Stimulated activated CD4-positive, alpha-beta T cell treated with anti-CD3 and anti-CD28 coated beads, Interleukin-4, amount 100 ng/mL, for 1 hour (primary cell): ENCODE measurements at places on chromosomes 3 and 15.

- DNase-seq: no peak
These were observed 1075.3 kb upstream of the ALCAM start for GRCh38 chr3:104291437-104291851.

DNA sequence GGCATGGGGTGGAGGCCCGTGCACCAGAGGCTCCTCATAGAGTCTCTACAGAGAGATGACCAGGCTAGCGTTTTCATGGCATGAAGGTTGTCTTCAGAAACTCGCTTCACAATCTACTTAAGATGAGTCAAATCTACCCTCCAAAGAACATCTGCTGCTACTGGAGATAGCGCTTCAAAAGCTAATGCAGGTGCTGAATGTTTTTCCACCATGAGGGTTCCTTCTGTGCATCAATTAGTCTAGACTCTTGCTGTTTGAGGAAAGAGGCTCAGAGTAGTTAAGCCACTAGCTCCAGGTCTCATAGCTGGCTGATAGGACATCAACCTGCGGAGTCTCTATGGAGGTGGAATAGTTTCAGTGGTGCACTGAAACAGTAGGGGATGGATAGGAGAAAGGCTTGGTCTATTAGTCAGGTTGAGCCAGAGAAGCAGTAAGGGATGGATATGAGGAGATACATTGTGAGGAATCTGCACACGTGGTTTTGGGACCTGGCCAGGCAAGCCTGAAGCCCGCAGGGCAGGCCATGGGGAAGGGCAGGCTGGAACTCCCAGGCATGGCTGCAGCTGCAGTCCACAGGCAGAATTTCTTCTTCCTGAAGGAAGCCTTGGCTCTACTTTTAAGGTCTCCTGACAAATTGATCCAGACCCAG, 117.5 kb downstream of the APBA2 start:
- no peak for DNase-seq

DNA sequence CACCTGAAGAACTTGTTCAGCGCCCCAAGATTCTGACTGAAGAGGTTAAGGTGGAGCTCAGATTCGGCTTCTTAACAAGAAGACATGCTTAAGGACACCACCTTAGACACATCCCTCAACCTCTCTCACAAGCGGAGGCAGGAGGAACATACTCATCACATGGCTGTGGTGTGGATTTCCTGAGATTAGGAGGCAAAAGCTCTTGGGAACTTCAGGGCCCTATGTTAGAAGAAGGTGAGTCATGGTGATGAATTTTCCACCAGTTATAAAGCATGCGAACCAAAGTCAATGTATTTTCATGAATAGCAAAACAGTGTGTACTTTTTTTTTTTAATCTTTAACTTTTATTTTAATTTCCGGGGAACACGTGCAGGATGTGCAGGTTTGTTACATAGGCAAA, 212.2 kb upstream of the SUCLG2 start:
- DNase-seq: no peak

DNA sequence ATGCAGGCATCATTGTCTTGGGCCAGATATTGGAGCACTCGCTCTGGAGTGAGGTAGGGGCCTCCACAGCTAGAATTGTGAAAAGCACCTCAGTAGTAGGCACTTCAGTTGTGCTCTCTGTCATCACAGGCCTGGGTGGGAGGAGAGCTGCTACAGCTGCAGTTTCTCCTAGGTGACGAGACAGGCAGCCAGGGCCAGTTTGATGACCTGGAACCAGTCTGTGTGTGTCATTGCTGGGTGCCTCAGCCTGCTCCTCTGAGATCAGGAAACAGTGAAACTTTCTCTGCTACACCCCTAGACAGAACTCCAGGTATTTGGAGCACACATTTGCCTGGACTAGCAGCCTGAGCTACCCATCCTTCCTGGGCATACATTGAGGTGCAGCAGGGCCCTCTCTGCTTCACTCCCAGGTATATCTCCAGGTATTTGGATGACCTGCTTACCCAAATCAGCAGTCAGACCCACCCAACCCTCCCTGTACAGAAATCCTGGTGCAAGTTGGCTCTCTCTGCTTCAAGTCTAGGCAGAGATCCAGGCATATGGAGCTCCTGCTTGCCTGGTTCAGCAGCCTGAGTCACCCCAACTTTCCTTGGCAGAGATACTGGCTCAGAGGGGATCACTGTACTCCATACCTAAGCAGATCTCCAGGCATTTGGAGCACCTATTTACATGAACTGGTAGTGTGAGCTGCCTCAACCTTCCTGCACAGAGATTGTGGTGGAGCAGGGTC, 54.3 kb upstream of the SGO1 start:
- DNase-seq: no peak

GRCh38 chr3:13498354-13499060, 18.4 kb downstream of the HDAC11 start:
- no peak for DNase-seq

GRCh38 chr3:70277304-70277703, 35.1 kb downstream of the MDFIC2 start:
- no peak for DNase-seq

GRCh38 chr3:159260049-159260662, 458.3 kb downstream of the MFSD1 start:
- DNase-seq: no peak

DNA sequence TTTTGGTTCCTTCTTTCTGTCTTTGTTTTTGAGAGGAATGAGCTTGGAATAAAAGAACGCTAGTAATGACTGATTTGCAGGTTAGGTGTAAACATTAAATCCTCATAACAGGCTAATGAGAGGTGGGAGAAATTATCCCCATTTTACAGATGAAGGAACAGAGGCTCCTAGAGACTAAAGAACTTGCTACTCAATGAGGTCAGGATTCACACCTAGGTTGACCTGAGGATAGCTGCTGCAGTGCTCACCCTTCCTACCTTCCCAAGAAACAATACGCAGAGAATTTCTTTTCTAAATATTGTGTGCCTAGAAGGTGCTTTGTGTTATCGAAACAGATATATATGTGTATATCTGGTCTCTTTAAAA, 106.3 kb downstream of the IGF1R start:
- no peak for DNase-seq

- DNase-seq: no peak
These were observed 831 bp downstream of the IFT57 start for GRCh38 chr3:108221393-108221792.

GRCh38 chr3:14761121-14761672, 57.6 kb upstream of the FGD5 start:
- DNase-seq: no peak

GRCh38 chr3:62833538-62833937, 41.7 kb downstream of the CADPS start:
- DNase-seq: no peak

GRCh38 chr15:56045068-56045748, 51.8 kb upstream of the NEDD4 start:
- DNase-seq: no peak

GRCh38 chr3:135736740-135737139, 228.8 kb upstream of the PPP2R3A start:
- DNase-seq: no peak

- DNase-seq: no peak
These were observed 61.5 kb upstream of the CORO2B start for GRCh38 chr15:68517285-68517761.

DNA sequence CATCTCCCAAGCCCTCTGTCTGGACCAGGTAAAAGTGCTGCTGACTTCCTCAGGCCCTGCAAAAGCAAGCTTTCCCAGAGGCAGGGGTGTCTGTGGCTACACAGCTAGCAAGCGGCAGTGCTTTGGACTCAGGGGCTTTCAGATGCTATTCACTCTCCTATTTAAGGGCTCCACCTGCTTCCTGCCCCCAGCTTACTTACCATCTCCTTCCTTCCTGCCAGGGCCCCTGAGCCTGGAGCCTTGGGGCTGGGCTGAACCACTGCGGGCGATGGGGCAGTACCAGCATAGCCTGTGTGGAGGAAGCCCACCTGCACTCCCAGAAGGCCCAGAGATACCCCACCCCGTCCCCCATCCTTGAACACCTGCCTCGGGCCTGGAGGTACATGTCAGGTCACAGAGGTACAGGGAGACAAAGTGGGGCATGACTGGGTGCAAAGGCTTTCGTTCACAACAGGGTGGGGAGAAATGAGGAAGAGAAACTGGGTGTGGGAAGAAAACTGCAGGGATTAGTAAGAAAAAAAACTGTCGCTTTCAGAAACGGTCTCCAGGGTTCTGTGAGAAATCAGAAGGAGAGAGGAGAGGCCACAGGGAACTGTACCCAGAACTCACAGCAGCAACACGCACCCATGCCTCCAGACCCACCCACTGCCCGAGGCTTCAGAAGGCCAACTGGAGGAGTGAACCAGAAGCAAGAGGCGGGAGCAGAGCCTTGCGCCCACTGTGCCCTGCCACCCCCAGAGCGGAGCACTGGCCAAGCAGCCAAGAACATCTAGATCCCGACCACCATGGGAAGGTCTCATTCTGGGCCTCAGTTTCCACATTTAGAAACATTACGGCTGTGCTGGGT, 49.5 kb downstream of the CCDC12 start:
- no peak for DNase-seq

- DNase-seq: no peak
These were observed 48.0 kb downstream of the ZNF445 start for GRCh38 chr3:44429459-44429858.

- DNase-seq: no peak
These were observed 10.2 kb upstream of the TRIM69 start for GRCh38 chr15:44726136-44726535.

DNA sequence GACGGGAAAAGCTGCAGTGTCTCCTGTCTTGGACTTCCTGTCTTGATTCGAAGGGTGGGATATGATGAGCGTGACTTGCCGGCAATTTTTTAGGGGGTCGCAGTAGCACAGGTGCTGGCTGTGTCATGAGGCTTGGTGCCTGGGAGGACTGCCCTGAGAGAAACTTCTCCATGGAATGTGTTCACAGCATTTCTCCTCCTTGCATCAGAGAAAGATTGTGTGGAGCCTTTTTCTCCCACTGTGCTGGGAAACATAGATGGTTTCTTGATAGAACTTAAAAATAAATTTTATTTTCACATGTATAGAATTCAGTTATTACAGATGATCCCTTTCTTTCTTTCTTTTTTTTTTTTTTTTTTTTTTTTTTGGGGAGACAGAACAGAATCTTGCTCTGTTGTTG, 121.4 kb downstream of the KLHL25 start:
- DNase-seq: no peak

DNA sequence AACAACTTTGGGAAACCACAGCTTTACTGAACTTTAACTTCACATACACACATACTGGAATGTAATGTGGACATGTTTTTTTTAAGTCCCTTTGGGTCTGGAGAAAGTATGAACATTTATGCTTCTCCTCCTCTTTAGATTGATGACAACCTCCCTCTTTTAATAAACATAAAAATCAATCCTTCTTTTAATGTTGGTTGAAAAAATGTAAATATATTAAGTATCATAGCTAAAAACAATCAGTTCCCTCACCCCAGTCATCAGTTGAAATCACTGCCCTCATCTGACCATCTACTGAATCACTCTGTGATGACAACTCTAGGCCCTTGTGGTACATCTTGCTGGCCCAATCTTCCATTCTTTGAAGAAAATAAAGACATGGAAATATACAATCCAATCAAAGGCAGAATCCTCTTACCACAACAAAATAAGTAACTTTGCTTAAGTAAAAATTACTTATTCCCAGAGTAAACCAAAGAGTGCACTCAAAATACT, 6.4 kb downstream of the AAGAB start:
- no peak for DNase-seq

DNA sequence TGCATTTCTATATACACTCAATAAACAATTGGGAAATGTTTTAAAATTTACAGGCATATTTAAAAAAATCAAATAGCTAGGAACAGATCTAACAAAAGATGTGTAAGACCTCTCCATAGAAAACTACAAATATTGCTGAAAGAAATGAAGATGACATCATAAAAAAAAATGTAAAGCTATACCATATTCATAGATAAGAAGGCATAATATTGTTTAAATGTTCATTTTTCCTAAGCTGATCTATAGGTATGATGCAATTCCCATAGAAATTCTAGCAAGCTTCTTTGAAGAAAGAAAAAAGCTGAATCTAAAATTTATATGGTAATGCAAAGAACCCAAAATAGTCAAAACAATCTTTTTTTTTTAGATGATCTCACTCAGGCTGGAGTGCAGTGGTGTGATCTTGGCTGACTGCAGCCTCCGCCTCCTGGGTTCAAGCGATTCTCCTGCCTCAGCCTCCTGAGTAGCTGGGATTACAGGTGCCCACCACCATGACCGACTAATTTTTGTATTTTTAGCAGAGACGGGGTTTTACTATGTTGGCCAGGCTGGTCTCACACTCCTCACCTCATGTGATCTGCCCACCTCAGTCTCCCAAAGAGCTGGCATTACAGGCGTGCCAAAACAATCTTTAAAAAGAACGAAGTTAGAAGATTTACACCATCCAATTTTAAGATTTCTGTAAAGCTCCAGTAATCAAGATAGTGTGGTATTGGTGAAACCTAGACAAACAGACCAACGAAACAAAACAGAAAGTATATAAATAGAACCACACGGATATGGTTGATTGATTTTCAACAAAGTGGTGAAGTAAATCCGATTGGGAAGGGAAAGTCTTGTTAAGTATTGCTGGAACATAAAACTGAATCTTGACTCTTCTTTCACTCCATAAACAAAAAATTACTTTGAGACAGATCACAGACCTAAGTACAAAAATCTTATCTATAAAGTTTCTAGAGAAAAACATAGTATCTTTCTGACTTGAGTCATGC, 6.3 kb upstream of the BHLHE40 start:
- no peak for DNase-seq

DNA sequence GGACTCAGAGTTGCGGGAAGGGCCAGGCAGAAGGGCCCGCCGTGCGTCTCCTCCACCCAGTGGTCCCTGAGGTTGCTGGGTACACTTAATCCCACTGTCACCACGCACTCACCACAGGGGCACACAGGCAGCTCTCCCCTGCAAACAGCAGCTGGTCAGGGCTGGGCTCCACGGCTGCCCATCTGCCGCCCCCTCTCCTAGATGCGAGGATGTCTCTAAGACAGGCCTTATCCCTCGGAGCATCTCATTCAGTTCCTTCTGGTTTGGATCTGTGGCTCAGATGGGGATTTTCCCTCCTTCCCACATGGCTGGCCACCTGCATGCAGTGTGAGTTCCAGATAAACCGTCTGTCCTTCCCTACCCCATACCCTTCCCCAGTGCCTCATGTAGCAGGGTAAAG, 26.3 kb downstream of the MRPS11 start:
- no peak for DNase-seq

- no peak for DNase-seq
These were observed 149.8 kb downstream of the FNDC3B start for GRCh38 chr3:172189213-172189612.
